Kidney epithelial cell (primary cell): ENCODE measurements at places on chromosomes 3 and 15.

DNA sequence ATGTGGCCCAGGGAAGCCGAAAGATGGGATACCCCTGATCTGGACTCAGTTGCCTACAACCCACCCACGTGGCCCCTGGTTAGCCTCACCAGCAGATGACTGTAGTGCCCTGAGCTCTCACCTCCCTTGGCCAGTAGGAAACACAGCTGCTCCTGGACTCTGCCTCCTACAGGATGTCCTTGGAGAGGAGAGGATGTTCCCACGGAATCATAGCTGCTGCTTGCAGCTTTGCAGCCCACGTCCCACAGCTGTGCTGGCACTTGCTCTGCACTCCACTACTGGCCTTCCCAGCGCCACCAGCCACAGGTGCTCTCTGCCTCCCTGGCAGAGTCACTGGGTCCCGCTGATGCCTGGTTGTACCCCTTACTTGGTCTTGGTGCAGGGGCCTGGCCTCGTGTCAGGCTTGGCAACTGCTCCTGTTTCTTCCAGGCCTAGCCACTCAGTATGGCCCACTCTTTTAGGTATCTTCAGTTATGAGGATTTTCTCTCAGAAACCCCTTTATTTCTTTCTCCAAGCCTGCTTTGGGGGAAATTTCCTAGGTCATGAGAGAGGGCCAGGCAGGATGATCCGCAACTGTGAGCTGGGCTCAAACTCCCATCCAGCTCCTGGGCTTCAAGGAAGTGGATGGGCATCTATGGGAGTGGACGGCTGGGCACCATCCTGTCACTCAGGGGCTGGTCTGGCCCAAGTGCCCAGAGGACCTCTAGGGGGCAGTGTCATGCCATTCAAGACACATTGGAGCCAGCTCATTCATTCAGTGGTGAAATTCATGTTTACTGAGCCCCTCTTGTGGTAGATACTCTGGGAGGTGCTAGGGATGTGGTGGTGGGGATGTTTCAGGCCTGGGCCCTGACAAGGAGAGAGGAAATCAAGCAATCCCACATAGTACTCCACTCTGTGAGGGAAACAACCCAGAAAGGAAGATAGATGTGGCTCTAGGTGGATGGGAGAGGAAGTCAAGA is 16.2 kb upstream of the VILL start:
- no peak for DNase-seq

- no peak for DNase-seq
These were observed 408.6 kb downstream of the GBE1 start for GRCh38 chr3:81352867-81353266.

DNA sequence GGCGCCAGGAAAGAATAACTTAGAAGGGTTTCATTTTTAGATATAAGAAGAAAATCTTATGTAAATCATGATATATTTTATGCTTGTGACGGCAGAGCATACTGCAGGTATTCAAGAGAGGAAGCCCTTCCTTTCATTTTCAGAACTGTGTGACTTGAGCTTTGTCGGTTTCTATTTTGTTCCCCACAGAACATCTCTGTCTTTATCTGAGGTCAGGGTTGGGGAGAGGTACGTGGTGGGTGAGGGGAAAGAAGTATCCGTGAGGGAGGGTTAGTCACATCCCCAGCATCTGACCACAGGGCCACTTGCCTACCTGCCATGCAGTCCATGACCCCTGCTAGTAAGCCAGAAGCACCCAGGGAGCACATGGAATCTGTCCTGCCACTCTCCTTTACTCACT is 126.5 kb downstream of the DGKG start:
- no peak for DNase-seq

- DNase-seq = no peak
These were observed 15.2 kb upstream of the CD47 start for GRCh38 chr3:108106031-108106430.

GRCh38 chr3:133941415-133941821 is 45.7 kb upstream of the RAB6B start:
- DNase-seq = peak; percentile 28

DNA sequence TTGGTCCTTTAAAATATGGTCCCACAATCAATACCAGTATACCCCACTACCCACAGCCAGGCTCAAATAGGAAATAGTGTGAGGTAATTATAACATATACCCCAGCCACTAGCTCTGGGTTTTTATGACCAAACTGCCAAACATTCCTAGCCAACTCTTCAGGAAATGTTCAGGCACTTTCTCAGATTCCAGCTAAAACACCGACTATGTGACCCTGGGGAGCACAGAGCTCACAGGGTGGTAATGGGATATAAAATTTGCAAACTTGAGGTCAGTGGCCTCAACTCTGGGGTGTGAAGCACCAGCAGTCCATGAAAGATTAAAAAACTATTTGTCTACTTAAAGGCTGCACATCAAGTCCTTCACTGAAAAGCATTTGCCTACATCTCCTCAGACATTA is 12.9 kb downstream of the FBN1 start:
- DNase-seq = no peak

DNA sequence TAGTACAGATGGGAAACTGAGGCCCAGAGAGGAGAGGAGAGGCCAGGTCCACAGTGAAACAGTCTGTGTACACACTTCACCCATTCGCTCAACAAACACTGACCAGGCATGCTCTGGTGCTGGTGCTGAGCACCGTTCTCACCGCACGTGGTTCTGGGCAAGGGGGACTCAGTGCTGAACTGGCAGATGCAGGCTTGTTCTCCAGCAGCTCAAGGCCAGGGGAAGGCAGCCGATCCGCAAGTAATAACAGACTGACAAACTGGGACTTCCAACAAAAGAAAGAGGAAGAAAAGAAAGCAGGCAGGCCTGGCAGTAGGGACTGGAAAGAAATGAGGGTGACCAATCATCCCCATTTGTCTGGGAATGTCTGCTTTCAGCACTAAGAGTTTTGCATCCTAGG is 25.6 kb upstream of the LINGO1 start:
- DNase-seq = no peak

- DNase-seq = no peak
These were observed 723 bp downstream of the CPNE4 start for GRCh38 chr3:132034097-132034485.

DNA sequence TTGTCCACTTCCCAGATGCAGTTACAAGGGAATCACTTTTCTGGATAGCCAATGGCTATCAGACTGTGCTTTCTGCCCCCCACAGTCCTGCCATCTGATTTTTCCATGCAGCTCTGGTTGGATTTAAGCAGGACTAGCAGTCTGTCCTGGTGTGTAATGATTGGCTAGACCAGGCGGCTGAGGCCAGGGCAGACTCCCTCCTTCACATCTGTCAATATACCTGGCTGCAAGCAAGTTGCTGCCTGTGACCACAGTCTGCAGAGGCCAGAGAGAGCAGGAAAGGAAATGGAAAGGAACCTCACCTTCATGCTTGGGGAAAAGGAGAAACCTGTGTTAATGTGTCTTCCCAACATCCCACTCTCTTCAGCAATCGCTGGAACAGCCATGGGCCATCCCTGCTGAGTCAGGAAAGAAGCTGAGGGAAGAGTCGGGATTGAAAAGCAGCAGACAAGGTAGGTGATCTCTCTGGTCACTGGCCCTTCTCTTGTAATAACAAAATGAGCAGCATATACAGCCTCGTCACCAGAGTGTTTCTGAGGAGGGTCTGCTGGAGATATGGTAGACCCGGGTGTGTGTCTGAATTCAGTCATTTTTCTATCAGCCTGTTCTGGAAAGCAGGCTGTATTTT is 126.7 kb upstream of the PHLDB2 start:
- DNase-seq = no peak

DNA sequence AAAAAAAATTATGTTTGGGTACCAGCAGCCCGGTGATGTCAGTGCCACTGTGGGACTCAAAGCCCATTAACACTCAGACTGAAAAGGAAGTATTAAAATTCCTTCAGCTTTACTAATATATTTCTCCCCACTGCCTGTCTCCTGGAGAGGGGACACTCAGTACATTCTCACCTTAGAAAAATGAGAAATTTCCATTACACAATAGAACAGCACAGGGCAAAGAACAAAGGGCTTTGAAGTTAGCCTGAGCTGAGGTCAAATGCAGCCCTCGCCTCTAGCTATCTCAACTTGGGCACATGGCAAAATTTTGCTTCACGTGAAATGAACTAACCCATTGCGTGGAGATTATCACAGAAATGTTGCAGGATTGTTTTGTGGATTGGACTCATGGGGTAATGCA is 80.8 kb downstream of the RARB start:
- DNase-seq = peak; percentile 56

GRCh38 chr3:25027650-25028049 is 400.4 kb upstream of the RARB start:
- DNase-seq = no peak

- DNase-seq = peak; percentile 35
These were observed 408.2 kb upstream of the THBS1 start for GRCh38 chr15:39172380-39173281.

GRCh38 chr3:15266510-15267376 is 60.7 kb downstream of the CAPN7 start:
- no peak for DNase-seq
